Ecto neural progenitor cell (in vitro differentiated cells): ENCODE measurements at places on chromosomes 11 and 22.

DNA sequence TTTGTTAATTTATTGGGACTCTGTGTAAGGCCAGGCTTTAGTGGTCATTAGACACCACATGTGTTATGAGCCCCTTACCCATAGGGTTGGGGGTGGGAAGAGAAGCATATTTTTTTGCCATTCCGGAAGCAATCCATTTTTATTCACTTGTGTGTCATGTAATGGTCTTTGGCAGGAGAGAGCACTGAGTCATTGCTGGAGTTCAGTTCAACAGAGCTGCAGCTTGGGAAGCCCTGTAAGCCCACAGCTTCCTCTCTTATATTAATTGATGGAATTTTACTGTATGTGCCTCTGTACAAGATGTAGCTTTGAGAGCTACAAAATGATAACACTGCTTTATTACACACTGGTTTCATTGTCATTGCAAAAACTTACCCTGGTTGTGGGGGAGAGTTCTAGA is 177.3 kb upstream of the SORL1-AS1 start:
- DNase-seq = no peak

DNA sequence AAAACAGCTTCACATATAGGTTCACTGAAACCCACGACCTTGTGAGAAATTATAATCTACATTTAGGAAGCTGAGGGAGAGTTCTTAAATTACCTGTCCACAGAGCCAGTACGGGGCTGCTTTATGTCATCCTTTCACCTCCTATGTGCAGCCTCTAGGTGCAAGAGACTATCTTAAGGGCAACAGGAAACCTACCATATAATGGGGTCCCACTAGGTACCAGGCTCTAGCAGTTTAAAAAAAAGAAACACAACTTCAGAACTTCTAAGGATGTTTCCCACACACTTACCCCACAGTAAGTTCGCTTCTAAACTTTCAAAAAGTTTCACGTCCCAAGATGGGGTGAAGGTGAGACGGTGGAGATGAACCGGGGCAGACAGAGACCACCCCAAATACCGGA is 573 bp downstream of the STK33 start:
- no peak for DNase-seq

- DNase-seq = no peak
Observed at GRCh38 chr11:77568916-77569675, 20.7 kb upstream of the AQP11 start.

- DNase-seq = peak; percentile 42
Observed at GRCh38 chr22:23067023-23067650, 3.2 kb upstream of the GNAZ start.

DNA sequence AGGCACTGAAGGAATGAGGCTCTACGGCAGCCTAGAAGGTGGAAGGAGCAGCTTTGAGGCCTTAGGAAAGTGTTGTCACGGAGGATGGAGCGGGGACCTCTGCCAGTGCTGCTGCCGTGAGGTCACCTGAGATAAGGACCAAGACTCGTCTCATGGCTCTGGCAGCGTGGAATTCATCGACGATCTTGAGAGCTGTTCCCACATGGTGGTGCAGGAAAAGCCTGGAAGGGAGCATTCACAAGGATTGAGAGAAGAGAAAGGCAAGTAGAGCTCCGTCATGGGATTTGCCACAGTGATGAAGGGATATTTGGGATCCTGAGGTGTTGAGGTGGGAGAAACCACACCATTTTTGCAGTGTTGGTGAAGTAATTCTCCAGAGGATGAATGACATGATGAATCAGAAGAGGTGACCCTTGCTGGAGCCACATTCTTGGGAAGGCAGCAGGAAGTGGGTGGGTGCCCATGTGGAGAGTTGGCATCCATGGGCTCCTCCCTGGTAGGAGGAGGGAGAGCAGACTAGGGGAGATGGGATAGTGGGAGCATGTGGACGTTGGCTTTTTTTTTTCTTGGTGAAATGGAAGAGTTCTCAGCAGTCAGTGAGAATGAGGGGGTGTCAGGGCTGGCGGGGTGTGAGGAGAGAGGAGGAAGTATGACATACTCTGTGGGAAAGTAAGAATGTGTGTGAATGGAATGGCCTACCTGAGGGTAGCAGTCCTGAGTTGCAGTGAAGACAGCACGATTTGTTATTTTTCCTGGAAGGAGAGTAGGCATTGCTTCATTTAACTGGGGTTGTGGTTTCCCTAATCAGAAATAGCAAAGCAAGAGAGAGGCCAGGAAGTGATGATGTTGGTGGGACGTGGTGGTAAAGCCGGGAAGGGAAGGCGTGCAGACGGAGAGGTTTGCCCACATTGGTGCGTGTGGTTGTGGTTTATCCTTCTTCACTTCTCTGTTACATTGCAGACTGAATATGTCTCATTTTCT is 11.1 kb downstream of the PPP6R3 start:
- DNase-seq = no peak

GRCh38 chr11:23959462-23959861 is 537.4 kb upstream of the LUZP2 start:
- DNase-seq = no peak

GRCh38 chr22:35113341-35113740 is 47.4 kb downstream of the ISX start:
- no peak for DNase-seq

DNA sequence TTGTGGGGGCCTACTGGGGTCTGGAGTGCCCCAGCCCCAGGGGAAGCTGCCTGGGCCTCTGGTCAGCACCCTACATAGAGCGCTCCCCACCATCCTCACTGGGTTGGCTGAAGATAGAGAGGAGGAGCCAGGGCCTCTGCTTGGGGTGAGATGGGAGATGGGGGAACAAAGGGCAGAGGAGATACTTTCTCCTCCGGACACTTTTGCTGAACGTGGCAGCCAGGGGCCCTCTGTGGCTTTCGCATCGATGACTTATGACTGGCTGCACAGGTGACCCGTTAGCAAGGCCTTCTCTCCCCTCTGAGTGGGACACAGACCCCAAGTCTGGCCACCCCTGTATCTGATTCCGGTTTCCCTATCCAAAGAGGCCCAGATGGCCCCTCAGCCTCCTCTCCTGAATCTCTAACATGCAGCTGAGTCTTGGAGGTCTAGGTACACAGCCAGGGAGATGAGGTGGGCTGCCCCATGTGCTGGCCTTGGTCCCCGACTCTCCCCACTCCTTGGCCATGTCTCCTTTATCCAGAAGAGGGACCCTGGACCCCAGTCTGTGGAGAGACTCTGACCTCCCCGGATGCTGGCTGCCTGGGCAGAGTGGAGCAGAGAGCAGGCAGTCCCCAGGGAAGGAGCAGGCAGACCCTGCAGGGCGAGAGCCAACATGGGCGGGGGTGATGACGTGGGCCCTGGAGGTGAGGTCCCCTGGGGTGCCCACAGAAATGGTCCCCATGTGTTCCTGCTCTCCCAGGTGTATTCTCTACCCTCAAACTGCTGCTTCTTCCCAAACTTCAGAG is 59.3 kb upstream of the NECTIN1 start:
- no peak for DNase-seq

- no peak for DNase-seq
Observed at GRCh38 chr11:72578566-72578965, 95.7 kb downstream of the PDE2A start.

- DNase-seq = no peak
Observed at GRCh38 chr11:95398437-95399112, 167.6 kb upstream of the SESN3 start.

- no peak for DNase-seq
Observed at GRCh38 chr11:85783758-85784157, 27.2 kb downstream of the SYTL2 start.

DNA sequence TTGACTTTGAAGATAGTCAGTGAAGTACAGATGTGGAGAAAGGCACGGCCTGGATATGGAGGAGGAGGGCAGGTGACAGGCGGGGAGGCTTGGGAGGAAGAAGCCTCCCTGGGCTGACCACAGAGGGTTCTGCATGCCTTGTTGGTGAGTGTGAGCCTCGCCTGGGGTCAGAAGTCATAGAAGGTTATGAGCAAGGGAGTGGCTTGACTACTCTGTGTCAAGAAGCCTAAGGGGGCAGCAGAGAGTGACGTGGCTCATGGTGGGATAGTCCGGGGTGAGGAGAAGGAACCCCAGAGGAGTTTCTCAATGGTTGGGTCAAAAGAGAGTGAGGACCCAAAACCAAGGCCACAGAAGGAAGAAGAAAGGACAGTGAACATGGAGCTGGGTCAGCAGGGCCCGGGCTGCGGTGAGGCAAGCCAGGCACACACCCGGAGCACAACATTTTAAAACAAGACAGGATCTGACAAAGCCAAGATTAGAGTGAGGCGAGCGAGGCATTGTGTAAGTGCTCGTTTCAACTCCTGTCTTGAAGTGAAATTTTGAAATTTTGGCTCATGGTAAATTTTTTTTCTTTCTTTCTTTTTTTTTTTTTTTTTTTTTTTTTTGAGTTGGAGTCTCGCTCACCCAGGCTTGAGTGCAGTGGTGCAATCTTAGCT is 31.9 kb downstream of the PDGFB start:
- peak; percentile 61 for DNase-seq

- no peak for DNase-seq
Observed at GRCh38 chr22:16954060-16954403, 54.0 kb downstream of the GAB4 start.

- DNase-seq = peak; percentile 88
Observed at GRCh38 chr22:45863981-45864751, 112.8 kb downstream of the WNT7B start.

DNA sequence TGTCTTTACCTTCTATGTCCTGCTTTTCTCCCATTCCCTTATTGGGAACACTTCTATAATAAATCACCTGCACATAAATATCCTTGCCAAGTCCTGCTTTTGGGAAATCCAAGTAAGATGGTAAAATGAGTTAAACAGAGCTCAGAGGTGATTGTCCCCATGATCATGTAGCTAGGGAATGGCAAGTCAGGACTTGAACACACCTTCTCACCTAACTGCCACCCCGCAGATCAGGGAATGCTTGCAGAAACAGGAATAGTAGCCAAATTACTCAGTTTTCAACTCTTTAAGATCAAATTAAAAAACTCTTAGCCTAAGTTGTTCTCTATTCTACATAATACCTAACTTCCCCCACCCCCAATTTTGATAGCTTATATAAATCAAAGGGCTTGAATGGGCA is 16.0 kb downstream of the OOSP3 start:
- no peak for DNase-seq

GRCh38 chr11:64590763-64591221 is at the start of gene SLC22A12:
Gene SLC22A12, plus strand, starts transcription at chr11:64591220. Its CDS starts 337 bp downstream, at chr11:64591557.
- DNase-seq = no peak

- no peak for DNase-seq
Observed at GRCh38 chr11:123054301-123055065, 7.5 kb downstream of the HSPA8 start.

DNA sequence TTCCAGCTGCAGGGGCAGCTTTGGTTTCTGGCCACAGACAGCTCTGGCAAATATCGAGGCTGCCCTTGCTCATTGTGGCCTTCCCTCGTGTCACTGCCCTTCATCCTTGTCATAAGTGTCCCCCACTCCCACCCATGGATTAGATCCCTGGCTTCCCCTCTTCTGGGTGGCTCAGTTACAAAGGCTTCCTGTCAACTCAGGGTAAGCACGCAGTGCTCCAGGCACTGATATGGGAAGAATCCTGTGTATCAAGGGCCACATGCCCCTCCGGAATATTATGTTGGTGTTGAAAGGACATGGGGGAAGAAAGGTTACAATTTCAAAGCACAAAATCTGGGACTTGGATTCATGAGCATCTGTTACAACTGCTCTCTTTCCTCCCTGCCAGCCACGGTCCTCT is 128.1 kb downstream of the DBX1 start:
- DNase-seq = no peak

GRCh38 chr11:106728859-106729258 is 289.4 kb downstream of the GUCY1A2 start:
- DNase-seq = no peak

DNA sequence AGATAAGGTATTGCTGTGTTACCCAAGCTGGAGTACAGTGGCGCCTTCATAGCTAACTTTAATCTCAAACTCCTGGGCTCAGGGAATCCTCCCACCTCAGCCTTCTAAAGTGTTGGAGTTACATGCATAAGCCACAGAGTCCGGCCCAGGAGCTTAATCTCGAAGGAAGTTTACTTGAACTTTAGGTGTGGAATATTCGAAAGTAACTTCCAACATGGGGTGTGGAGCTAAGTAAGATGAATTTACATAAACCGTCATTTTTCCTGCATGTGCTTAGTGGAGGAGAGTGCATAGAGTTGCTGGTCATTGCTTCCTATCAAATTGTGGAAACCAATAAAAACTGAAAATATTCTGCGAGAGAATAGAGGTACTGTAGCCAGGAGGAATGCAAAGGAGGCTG is 1.5 kb downstream of the ATG13 start:
- DNase-seq = no peak

DNA sequence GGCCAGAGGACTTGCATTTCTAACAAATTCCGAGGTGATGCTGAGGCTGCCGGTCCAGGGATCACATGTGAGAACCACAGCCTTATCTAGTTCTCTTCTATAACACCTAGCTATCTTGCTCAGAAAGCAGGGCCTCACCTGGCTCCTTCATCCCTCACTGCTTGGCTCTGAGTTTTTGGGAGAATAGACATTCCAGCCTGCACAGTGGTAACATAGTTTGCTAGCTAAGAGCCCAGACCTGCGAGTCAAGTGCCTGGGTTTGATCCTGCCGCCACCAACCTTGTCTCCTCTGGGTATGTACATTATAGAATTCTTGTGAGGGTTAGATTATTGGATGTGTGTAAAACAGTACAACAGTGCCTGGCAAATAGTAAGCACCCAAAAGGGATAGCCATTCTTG is 13.5 kb upstream of the POU2AF1 start:
- DNase-seq = no peak

- no peak for DNase-seq
Observed at GRCh38 chr11:27482793-27483192, 10.2 kb upstream of the LGR4 start.

DNA sequence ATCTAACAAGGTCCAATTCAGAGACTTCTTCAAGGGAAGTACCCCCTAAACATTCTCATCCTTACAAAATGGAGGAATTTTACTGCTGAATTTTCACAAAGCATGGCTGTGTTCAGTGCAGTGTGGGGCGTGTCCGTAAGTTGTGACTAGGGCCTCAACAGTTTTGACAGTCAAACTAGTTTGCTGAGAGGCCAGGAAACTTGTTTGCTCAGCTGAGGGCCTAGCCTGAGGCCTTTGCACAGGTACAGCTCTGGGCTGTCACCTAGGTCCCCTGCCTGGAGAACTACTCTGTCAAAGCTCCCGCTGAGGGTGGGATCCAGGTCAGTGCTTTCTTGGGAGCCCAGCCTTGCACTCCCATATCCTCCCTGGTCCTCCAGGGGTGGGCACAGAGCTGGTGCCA is 27.9 kb downstream of the TCP11L1 start:
- DNase-seq = no peak

- DNase-seq = no peak
Observed at GRCh38 chr11:14273895-14274294, 85.1 kb downstream of the RRAS2 start.

GRCh38 chr11:57248780-57249383 is 11.8 kb upstream of the APLNR start:
- peak; percentile 88 for DNase-seq

DNA sequence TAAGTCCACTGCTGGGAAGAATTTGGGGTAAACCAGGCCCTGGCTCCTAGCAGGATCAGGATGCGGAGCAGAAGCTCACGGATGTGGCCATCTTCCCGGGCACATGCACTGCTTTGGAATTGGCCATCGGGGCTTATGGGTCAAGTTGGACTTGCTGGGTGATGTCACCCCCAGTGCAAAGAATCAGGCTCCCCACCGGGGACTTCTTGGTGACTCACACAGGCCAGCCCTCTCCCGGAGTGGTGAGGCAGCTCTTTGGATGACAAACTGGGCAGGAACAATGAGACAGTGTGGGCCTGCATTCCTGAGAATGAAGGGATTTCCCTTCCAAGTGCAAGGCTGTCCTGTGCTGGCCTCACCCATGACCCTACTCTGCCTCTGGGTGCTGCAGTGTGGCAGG is 128.8 kb upstream of the ANO1 start:
- no peak for DNase-seq

GRCh38 chr22:20750461-20751184 is 23.3 kb upstream of the SERPIND1 start:
- DNase-seq = no peak
